ENCODE measurements at places on chromosomes 12 and 14.
A peak's percentile ranks its signal among the peaks of the same experiment; 100 is the strongest.

DNA sequence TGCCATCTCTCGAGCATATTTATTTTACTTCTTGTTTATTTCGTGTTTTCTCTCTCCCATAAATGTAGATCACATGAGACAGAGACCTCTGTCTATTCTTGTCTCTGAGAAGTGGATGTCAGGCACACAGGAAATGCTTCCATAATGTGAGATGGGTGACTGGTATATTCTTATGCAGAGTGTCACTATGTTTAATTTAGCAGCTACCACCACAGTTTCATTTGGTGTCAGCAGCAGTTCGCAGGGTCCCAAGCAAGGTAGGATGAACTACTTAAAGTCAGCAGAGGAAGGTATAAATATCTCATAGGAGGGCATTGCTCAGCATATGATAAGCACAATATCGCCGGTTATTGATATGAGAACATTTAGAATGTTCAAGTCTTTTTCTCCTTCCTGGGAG lies 180.9 kb upstream of the CNTN1 start:
- DNase-seq: no peak

GRCh38 chr12:80895240-80895639 lies 42.5 kb downstream of the LIN7A start:
- no peak for DNase-seq

GRCh38 chr12:6605421-6606330 lies 1.5 kb downstream of the CHD4 start:
- DNase-seq: no peak

- DNase-seq: no peak
Observed at GRCh38 chr12:120652656-120653435, 12.4 kb downstream of the CABP1 start.

GRCh38 chr14:53947452-53948204 lies 9.0 kb downstream of the BMP4 start:
- DNase-seq: no peak

GRCh38 chr12:38392554-38393144 lies 76.1 kb downstream of the ALG10B start:
- no peak for DNase-seq

- no peak for DNase-seq
Observed at GRCh38 chr12:109529691-109530640, 43.3 kb downstream of the MMAB start.

DNA sequence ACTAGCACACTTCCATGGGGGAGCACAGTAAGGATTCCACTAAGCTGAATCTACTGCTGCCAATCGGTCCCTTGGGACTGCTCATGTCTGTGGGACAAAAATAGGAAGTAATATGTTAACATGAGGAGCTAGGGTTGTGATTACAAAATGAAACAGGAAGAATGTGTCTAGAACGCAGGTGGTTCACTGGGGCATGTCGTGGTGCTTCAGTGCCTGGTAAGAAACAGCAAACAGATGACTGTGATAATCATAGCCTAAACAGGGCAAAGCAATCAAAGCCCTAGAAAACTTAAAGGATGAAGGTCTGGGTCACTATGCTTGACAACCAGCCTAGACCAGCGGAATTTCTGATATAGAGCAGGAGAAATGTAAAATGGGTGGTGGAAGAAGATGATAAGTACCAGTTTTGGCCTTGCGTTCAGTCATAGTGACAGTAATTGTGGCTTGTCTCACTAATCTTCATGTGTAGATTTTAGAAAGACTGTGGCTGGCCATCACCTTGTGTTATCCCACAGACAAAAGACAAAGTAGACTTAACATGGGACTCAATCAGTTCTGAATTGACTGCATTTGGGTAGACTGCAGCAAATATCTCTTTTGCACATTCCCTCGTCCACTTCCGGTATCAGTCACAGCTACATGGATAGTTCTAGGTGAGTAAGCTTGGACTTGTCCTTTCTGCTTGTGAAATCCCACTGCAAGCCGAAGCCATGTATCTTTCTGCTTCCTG lies 51.4 kb downstream of the WASHC3 start:
- DNase-seq: peak; percentile 7

DNA sequence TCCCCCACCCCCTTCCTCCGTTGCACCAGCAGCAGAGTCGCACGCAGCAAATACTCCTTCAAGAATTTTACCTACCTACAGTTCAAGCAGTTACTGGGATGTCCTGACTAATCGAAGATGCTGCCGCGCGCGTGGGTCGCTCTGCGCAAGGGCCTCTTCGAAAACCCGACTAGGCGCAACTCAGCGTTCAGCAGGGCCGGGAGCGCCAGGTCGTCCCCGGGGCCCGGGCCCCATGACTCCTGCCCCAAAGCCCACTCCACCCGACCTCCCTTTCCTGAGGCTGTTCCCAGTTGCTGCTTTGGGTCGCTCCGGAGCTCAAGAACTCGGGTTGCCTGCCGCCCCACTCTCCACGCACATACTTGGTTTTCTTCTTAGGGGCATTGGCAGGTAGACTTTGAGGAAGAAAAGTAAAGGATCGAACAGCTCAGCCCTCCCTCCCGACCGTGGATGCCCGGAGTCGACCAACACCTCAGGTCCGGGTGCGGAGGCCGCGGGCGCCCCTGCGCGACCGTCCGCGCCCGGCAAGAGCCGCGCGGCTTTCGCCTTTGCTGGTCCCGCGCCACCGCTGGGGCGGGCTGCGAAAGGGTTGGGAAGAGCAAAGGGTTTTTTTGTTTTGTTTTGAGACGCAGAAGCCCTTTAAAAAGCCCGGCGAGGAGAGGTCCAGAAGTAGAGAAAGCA lies 1.9 kb downstream of the BMP4 start:
- no peak for DNase-seq

DNA sequence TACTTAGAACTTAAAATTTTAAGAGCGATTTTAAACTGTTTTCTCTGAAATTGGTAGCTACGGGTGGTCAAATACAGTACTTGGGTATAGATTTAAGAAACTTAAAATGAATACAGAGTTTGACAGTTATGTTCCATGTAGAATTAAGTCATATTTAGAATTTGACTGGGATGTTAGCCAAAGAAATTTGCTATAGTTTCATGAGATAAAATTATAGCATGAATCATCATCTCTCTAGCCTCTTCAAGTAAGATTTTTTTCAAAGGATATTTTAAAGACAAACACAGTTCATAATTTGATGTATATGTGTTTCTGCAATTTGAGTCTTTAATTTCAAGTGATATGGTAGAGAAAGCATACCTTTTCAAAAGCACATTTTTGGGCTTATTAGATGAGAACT lies 41.0 kb downstream of the ZCRB1 start:
- no peak for DNase-seq

DNA sequence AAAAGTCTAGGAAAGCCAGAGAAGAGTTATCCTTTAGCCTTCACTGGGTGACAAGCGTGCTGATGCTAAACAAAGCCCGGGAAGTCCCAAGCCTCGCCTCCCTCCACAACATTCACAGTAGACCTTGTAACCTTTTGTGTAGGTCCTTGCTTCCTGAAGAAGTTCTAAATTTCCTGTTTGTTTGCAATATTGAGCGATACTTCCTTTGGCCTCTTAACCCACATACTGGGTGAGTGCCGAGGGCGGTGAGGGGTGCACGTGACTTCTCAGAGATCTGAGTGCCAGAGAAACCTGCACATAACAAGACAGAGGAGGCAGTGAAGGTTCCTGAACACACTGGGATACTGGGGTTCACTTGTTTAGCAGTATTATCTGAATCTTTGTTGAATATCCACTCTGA lies 134.3 kb downstream of the PLXNC1 start:
- no peak for DNase-seq

- DNase-seq: no peak
Observed at GRCh38 chr14:104253223-104253822, 114.9 kb downstream of the KIF26A start.

- DNase-seq: no peak
Observed at GRCh38 chr12:92845329-92845728, 83.8 kb downstream of the EEA1 start.

- no peak for DNase-seq
Observed at GRCh38 chr12:12686472-12686871, 9.5 kb downstream of the GPR19 start.

DNA sequence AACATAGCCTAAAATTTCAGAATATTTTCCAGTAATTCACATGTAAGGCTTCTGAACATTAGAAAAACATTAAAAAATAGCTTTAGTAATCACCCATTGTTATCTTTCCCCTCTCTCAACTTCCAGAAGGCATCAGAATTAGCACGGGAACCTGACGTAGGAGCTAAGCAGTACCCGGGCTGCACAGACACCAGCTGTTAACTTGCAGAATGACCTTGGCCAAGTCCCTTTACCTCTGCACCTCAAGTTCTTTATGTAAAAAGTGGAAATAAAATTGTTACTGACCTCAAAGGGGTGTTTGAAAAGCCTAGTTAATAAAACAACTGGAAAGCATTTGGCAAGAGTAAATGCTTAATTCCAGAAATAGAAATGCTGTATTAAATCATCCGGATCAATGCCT lies 7.2 kb downstream of the TPH2 start:
- DNase-seq: no peak

GRCh38 chr12:118964988-118965387 lies 16.4 kb upstream of the SRRM4 start:
- no peak for DNase-seq

GRCh38 chr14:99252443-99252939 lies 19.5 kb downstream of the BCL11B start:
- no peak for DNase-seq

GRCh38 chr14:27056586-27056985 lies 458.8 kb upstream of the NOVA1 start:
- DNase-seq: no peak

DNA sequence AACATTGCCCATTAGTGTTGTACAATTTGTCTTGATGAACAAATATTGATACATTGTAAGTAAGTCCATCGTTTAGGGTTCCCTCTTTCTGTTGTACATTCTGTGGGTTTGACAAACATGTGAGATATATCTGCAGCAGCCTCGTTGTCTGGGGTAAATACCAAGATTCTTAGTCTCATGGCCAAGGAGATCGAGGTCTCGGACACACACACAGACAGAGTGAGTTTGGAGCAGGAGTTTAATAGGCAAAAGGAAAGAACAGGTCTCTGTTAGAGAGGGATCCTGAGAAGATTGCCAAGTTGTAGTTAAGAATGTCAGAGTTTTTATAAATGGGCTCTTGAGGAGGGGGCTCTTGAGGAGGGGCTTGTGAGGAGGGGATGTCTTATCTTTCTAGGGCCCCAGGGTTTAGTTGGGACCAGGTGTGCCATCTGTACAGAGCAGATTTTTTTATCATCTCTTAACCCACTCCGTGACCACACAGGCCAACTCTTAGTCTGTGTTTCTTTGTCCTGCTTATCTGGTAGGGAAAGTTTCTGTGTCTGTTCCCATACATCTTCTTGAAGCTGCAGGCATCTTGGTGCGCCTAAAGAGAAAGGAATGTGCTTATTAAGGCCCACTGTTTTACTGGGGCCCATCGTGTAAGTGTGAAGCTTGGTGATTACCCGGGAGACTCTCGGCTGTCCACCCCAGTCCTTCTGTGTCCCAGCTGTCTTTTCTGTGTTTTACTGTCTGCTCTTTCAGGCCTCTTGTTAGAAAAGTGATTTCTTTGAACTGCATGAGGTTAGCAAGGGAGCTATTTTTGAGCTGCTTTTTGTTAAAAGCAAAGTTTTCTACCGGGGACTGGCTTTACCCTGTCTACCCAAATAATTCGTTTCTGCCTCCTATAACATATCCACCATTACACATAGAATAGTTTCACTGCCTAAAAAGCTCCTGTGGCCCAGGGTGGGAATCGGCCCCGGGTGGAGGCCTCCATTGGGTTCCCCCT lies 22.4 kb upstream of the CLEC2D start:
- no peak for DNase-seq

- DNase-seq: peak; percentile 81
Observed at GRCh38 chr14:99971087-99971940, 93.9 kb upstream of the EVL start.

DNA sequence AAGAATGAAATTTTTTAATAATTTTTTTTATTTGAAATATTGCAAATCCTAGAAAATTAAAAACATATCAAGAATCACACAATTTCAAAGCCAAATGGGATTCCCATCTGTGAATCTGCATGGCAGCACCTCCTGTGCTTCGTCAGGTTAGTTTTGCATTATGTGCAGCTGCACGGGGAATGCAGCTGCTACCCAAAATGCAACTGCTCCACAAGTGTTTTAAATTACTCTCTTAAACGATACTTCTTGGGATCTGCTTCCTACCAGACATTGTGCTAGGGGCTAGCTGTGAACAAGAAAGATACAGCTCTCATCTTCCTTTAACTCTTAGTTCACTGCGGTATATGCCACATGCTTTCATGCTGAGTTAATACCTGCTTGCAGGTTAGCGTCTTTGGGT lies 154.2 kb downstream of the CRADD start:
- DNase-seq: no peak

- DNase-seq: no peak
Observed at GRCh38 chr12:128771681-128772080, 52.1 kb downstream of the SLC15A4 start.

DNA sequence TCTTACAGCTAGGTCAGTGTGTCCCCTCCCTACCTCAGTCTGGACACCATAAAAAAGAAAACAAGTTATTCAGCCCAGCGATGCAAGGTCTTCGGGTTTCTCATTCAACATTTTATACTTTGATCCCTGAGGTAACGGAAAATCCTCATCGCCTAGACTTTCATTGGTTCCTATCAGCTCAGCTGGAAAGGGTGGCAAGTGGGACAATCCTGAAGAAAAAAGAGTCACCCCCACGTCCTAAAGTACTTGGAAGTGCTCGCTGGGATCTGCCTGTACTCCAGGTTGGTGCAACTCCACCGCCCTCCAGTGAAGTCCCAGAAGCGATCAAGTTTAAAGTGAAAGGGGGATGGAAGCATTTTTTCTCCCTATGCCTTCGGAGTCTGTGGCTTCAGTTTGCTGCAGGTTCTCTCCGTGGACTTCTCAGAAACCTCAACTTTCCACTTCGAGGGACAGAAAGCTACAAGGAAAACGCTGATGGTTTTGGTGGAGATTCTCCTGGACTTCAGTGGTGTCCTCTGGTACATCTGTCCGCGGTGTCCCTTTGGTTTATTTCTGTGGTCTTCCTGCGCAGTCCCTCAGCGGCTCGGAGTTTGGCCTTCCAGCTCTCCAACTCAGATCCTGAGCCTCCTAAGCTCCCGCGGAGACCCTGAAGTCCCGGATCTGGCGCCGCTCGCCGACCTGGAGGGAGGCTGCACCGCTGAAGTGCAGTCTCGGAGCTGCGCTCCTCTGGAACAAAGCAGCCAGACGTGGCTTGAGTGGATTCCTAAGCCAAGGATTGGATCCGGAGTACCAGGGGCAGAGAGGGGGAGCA lies 1.8 kb upstream of the LRFN5 start:
- no peak for DNase-seq

DNA sequence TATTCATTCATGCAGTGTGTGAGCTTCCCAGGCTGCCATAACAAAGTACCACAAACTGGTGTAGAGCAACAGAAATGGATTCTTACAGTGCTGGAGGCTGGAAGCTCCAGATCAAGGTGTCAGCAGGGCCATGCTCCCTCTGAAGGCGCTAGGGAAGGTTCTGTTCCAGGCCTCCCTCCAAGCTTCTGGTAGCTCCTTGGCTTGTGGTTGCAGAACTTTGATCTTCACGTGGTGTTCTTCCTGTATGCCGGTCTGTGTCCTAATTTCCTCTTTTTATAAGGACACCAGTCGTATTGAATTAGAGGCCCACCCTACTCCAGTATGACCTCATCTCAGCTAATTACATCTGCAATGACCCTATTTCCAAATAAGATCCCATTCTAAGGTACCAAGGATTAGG lies 3.1 kb downstream of the OTUB2 start:
- no peak for DNase-seq

- no peak for DNase-seq
Observed at GRCh38 chr14:61106959-61107641, 126.1 kb downstream of the SLC38A6 start.

- DNase-seq: no peak
Observed at GRCh38 chr12:1608713-1609119, 14.3 kb upstream of the FBXL14 start.

GRCh38 chr12:62146318-62146717 lies 113.9 kb upstream of the USP15 start:
- DNase-seq: no peak

GRCh38 chr12:66537876-66538275 lies 141.0 kb downstream of the GRIP1 start:
- no peak for DNase-seq

All from GM12892 (cell line).